ENCODE measurements at places on chromosomes 1 and 21.

DNA sequence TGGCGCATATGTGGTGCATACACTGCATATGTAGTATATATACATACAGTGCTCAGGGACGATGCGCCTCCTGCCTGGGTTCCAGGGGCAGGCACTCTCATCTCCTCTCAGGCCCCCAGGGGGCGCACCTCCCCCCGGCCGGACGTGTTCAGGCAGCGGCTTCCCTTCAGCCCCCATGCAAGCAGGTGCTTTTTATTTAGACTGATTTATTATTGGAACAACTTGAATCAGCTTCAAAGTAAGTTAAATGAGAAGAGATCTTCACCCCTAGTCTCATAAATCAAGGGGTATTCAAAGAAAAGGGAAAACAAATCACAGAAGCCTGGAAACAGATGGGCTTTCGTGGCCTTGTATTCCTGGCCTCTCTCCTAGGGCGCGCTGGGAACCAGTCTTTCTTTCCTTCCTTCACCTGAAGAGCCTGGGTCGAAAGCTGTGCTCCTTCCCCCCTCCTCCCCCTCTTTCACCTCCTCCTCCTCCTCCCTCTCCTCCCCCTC, 64.6 kb downstream of the UBIAD1 start:
- peak; percentile 46 for DNase-seq

GRCh38 chr21:46634966-46635323, 529 bp upstream of the PRMT2 start:
- DNase-seq = peak; percentile 88

DNA sequence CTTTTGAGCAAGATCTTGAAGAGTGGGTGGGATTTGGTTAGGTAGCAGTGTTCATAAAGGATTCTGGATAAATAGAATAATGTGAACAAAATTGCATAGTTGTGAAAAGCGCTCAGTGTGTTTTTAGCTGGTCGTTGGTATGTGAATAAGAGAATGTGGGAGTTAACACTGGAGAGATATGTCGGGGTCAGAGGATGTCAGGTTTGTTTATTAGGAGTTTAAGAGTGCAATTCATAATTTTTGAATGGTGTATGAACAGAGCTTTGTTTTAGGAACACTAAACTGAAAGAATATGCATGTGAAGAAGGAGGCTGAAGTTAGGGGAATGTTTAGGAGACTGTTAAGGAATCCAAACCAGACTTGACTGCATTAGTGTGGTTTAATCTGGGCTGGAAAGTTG, 9.4 kb downstream of the USP16 start:
- no peak for DNase-seq

DNA sequence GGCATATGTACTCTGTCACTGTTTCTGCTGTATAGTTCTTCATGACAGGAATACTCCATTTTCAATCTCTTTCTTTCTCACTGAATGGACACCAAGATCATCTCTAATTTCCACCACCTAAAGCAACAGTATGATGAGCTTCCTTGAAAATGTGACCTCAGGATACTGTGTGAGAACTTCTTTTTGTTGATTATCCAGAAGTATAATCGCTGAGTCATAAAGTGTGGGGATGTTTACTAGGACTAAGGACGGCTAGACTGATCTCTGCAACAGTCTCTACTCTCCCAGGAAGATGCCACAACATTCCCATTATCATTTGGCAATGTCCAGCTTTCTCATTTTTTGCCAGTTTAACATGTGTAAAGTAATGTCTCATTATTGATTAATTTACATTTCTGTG, 70.3 kb downstream of the TNFSF18 start:
- peak; percentile 66 for DNase-seq

DNA sequence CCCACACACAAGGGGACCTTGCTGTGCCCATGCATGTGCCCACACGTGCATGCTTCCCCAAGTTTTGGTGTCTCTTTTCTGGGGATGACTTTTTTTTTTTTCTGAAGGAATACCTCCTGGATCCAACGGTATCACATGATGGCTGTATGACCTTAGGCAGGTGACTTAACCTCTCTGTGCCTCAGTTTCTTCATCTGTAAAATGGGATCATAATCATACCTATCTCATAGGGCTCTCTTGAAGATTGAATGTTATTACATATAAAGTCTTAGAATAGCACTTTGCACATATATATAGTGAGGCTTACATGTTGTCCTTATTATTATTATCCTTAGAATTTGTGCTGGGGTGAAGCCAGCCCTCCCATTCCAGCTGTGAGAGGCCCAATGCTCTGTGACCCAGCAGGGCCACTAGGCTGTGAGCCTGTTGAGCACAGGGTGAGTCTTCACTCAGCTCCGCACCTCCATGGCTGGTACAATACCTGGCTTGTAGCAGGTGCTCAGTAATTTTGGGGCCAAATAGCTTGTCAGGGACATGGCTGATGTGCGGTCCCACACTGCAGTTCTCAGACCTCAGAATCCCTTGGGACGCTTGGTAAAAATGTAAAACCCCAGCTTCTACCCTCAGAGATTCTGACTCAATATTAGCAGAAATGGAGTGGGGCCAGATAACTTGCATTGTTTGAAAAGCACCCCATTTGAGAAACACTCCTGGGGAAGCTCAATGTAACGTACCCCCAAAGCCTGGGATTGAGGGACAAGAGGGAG, 20.6 kb downstream of the STUM start:
- no peak for DNase-seq

GRCh38 chr1:173415490-173415889, 61.6 kb upstream of the PRDX6 start:
- no peak for DNase-seq

DNA sequence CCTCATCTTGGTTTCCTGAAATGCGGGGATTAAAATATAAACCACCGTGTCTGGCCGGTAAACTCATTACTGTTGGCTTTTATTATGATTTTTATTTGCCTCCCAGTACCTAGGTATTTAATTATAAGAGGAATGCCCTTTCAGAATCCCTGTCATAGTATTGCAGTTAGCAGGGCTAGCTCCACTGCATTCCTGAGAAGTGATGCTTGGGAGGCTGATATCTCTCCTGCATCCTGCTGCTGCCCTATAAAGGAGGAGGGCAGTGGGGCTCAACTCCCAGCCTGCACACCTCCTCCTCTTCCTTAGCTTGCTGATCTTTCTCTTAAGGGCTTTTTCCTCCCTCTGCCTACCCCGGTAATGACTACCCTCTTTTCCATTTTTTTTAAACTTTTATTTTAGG, 19.9 kb upstream of the DISC1 start:
- peak; percentile 45 for DNase-seq

DNA sequence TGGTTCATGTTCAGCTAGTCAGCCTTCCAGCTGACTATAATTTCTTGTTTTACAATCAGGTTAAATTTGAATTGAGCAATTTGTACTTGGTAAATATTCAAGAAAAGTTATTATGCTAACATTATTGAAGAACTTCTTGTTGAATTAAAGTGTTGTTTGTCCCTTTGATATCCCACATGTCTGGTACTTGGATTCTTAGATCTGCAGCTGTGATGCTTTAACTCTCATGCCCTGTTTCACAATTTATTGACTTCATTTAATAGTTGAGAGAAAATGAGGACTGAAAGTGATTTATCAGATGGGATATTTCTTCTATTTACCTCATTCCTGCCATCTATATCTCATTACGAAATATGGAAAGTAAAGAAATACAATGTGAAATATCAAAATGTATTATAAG, 92.8 kb downstream of the FASLG start:
- no peak for DNase-seq

- DNase-seq = no peak
Measured at GRCh38 chr1:69201716-69202115, 366.0 kb upstream of the LRRC7 start.

DNA sequence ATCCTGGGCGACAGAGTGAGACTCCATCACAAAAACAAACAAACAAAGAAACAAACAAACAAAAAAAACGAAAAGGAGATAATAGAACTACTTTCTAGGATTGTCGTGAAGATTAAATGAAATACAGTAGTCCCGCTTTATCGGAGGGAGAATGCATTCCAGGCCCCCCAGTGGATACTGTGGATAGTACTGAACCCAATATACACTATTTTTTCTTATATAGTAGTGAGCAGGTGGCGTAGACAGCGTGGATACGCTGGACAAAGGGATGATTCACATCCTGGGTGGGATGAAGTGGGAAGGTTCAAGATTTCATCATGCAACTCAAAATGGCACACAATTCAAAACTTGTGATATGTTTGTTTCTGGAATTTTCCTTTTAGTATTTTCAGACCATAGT, 8.0 kb downstream of the SLC35F3 start:
- peak; percentile 18 for DNase-seq

DNA sequence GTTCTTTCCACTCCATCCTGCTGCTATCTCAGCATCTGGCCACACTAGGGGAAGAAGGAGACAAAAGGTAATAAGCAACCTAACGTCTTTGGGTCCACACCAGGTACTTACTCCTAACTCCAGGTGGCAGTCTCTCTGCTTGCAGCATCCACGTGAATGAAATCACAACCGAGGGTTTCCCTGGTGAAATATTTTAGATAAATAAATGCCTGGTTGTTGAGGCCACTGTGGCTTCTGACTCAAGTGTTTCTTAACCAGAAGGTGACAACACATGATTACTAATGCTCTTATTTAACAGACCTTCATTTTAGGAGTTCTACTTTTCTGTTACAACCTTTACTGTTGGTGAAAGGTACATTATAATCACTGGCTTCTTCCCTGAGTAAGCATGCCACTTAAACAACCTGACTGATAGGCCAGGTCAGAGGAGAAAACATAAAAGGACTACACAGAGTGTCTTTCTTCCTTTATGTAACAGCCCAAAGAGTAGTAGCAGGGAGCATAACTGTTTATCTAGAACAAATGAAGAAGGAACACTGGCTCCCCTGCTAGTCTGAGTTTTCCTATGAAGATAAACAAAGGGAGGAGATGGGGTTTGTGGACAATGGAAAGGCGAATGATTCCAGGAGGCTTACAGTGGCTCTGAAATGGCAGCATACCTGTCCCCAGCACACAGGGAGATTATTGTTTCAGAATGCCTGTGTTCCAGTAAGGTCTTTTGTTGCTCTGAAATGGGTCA, 59.9 kb downstream of the SYT6 start:
- DNase-seq = peak; percentile 64

DNA sequence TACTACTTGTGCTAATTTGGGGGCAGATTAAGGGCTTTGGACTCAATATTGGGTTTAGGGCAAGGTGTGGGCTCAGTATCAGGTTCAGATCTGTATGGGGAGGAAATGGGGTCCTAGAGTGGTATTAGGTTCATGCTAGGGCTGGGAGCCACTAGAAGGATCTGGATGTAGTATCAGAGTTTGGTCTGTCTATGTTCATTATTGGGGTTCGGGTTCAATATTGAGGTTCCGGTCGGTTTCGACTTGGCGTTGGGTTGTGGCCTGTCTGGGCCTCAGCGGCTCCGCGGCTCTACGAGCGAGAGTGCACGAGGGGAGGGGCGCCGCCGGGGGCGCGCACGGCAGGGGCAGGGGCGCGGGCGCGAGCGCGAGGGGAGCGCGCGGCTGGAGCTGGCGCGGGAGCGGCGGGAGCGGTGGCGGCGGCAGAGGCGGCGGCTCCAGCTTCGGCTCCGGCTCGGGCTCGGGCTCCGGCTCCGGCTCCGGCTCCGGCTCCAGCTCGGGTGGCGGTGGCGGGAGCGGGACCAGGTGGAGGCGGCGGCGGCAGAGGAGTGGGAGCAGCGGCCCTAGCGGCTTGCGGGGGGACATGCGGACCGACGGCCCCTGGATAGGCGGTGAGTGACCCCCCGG, at the start of gene PTPRF:
Gene PTPRF, plus strand, starts transcription at position 401 of the 624 bp plus-strand sequence. CDS start 14,193 bp downstream, outside the sequence.
- DNase-seq = peak; percentile 77

GRCh38 chr1:68010090-68010489, 40.3 kb downstream of the DIRAS3 start:
- DNase-seq = peak; percentile 62

DNA sequence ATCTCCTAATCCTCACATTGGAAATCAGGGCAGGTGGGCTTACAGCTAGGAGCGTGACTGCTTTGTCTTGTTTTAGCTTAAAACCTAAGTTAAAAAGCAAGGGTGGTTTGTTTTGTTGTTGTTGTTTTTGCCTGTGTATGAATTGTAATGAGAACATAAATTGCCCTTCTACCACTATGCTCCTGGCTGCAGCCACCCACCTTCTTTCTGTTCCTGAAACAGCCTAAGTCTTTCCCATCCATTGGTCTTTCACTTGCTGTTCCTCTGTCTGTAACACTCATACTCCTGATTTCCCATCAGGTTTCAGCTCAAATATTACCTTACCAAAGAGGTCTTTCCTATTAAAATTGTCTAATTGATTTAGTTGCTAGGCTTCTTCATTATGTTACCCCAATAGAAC, 604 bp upstream of the TMEM79 start:
- DNase-seq = no peak

DNA sequence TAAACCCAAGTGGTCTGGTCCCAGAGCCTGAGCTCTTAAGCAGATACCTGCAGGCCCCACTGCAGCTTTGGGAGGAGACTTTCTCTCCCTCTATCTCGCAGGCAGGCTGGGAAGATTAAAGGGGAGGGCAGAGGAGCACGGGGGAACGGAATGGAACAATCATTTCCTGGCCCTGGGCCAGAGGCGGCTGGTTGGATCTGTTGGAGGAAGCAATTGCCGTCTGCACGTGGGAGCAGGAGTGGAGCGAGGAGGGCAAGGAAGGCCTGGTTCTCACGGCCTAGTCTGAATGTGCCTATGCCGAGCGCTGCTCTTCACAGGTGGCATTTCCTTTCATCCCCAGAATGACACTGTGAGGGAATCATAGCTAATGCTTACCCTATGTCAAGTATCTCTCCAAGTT, 23.7 kb downstream of the NKAIN1 start:
- peak; percentile 22 for DNase-seq

DNA sequence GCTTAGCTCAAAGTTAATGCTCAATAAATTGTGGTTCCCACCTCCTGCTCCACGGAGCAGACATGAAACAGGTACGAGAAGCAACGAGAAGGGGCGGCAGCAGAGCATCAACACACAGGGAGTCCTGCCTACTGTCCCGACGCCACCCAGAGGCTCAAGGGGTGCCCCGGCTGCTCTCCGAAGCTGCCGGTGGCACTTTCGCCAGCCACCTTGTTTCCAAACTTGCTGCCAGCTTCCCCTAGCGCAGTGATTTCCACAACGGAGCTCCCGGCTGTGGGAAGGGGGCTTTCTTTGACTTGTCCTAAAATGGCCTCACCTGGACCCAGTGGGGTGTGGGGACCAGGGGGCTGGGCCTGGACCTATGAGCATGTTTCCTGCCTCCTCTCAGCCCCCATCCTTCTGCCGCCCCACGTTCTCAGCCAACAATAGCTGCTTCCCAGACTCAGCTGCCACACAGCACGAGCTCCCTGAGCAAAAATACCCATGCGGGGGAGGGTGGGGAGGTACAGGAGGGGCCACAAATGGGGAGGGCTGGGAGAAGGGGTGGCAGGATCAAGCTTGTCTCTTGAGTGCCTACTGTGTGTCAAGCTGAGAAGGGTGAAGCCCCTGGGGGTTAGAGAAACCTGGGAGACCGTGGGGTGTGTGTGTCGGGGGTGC, 35.6 kb upstream of the ECE1 start:
- DNase-seq = no peak

GRCh38 chr1:207519505-207520399, 23.8 kb downstream of the CR1 start:
- DNase-seq = peak; percentile 80

GRCh38 chr1:202216691-202217090, 23.1 kb downstream of the LGR6 start:
- no peak for DNase-seq
